ENCODE measurements at places on chromosomes 13 and 19.

DNA sequence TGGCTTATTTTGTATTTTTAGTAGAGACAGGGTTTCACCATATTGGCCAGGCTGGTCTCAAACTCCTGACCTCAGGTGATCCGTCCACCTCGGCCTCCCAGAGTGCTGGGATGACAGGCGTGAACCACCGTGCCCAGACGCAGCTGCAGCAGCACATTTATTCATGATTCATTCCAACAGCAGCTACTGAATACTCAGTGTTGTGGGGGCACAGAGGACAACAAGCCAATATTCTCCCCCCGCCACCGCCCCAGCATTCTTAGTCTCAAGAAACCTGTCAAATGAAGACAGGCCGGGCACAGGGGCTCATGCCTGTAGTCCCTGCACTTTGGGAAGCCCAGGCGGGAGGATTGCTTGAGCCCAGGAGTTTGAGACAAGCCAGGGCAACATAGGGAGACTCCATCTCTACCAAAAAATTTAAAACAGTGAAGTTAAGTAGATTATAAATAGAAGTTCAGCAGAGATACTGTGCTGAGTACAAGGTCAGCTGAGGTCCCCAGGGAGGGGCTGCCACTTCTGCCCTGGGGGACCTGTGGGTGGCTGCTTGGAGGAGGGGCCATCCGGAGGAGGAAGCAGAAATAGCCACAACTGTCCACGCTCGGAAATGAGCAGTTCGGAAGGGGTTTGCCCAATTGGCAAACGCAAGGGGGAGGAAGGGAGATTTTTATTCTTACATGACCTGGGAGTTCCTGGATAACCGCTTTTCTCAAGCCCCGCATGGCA lies 4.3 kb downstream of the DOT1L start:
- H3K4me3 ChIP-seq, result peak overlapping the region; percentile 9
- H3K4me1 ChIP-seq, result peaks cover 46% of the 10 kb centered on the region
- peaks cover 6% of the 10 kb centered on the region for H3K36me3 ChIP-seq
- H3K27ac ChIP-seq, result peak overlapping the region; percentile 88
- H3K27me3 ChIP-seq, result no peaks in the 10 kb centered on the region
- no peak for DNase-seq

- H3K4me1 ChIP-seq, result peaks cover 33% of the 10 kb centered on the region
- H3K4me3 ChIP-seq, result no peak overlapping the region
- no peaks in the 10 kb centered on the region for H3K27me3 ChIP-seq
- H3K27ac ChIP-seq, result no peak overlapping the region
- no peaks in the 10 kb centered on the region for H3K36me3 ChIP-seq
- no peak for DNase-seq
These were observed 38.7 kb downstream of the ELF1 start for GRCh38 chr13:40980461-40980860.

DNA sequence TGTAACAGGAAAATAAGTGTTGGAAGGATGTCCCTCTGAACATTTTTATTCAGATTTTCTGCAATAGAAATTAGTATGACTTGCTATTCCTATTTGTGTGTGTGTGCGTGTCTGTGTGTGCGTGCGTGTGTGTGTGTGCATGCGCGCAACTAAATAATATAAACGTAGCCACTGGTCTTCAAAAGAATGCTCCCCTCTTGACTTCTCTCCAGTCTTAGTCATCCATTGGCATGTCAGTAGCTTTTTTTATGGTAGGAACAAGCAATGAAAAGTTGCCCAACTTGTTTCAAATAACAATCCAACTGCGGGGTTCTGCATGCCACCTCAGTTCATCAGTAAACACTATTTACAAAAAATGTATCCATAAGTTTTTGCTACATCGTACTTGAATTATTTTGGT lies 249.6 kb downstream of the GPC6 start:
- no peaks in the 10 kb centered on the region for H3K4me1 ChIP-seq
- no peaks in the 10 kb centered on the region for H3K27me3 ChIP-seq
- no peak overlapping the region for H3K27ac ChIP-seq

- H3K27me3 ChIP-seq, result no peaks in the 10 kb centered on the region
- no peaks in the 10 kb centered on the region for H3K4me1 ChIP-seq
- no peaks in the 10 kb centered on the region for H3K36me3 ChIP-seq
- no peak for DNase-seq
- H3K4me3 ChIP-seq, result no peak overlapping the region
These were observed 1960.8 kb downstream of the OLFM4 start for GRCh38 chr13:54989418-54989817.

DNA sequence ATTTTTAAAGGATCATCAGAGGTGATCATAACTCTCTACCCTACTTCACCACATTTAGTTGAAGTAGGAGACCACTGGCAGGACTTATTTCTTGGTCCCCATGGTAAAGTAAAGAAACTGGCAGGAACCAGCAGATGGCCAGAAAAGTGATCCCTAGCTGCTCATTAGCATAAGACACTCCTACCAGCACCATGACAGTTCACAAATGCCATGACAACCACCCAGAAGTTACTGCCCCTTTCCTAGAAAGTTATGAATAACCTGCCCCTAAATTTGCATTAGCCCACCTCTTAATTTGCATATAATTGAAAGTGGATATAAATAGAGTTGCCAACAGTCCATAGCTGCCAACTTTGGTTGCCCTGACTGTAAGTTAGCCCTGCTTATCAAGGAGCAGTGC lies 18.4 kb upstream of the RUBCNL start:
- DNase-seq, result no peak
- H3K36me3 ChIP-seq, result no peaks in the 10 kb centered on the region
- no peak overlapping the region for H3K4me3 ChIP-seq
- H3K27ac ChIP-seq, result no peak overlapping the region
- H3K4me1 ChIP-seq, result no peaks in the 10 kb centered on the region

Data from Panc1 (cell line).